ENCODE measurements at places on chromosomes 3 and 15.

GRCh38 chr3:194727435-194728128 is 41.9 kb downstream of the FAM43A start:
- no peak for DNase-seq

- DNase-seq = no peak
Measured at GRCh38 chr3:50112462-50112861, 23.7 kb downstream of the RBM5 start.

DNA sequence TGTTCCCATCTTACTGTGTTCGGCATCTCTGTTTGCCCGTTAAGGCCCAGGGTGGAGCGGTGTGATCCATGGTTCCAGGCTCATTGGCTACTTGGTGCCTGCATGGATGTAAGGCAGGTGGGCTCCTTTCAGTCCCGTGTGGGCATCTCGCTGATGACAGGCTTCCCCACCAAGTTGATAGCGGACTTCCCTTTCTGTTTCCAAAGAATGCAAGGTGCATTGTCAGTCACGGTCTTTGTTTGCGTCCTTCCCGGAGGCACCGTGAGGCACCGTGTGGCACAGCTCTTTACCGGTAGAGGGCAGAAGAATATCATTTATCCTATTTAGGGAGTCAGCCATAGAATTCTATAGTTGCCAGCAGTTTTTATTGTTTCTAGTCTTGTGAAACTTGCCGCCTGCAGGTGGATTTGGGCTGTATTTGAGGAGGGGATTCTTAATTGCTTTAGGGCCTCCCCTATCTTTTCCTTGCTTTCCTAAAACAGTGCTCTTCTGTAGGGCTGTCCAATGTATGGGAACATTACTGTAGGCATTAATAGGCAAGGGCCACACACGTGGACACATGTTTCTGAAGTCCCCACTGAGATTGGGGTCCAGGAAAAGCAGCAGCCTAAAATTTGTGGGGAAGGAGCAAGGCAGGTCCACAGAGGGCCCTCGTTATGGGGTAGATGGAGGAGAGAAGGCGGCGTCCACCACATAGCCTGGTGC is 244.1 kb downstream of the SLCO3A1 start:
- no peak for DNase-seq

DNA sequence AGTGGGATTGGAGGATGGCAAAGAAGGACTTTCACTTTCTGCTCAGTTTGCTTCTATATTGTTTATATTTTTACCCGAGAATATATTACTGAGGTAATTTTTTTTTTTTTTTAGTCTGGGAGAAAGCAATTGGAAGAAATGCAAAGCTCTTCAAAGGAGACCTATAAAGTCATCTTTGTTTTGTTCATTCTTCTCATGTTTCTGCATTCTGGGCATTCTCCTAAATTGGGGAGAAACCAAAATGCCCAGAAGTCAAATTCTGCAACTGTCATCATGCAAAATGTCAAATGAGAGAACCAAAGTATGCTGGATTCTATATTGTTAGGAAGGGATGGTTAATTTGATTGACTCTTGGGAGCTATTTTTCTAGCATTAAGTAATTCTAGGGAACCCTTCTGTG is 168.3 kb upstream of the TSC22D2 start:
- DNase-seq = no peak

DNA sequence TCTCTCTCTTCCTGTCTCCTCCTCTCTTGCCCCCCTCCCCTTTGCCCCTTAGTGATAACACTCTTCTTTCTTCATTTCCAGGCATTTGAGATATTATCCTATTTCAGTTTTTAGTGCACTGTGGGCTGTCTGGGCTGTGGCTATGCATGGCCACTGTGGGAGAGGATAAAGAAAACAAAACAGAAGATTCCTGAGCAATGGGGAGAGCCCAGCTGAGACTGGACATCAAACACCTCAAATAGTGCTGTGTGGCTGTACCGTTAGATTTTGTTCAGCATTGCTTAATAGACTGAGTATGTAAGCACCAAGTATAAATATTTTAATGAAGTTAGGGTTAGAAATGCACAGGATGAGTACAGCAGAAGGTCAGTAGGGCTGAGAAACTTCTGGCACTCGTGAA is 7.9 kb upstream of the GBE1 start:
- no peak for DNase-seq

GRCh38 chr3:66706890-66707289 is 206.1 kb upstream of the LRIG1 start:
- DNase-seq = no peak

GRCh38 chr15:83262594-83263315 is 21.7 kb downstream of the BNC1 start:
- no peak for DNase-seq

DNA sequence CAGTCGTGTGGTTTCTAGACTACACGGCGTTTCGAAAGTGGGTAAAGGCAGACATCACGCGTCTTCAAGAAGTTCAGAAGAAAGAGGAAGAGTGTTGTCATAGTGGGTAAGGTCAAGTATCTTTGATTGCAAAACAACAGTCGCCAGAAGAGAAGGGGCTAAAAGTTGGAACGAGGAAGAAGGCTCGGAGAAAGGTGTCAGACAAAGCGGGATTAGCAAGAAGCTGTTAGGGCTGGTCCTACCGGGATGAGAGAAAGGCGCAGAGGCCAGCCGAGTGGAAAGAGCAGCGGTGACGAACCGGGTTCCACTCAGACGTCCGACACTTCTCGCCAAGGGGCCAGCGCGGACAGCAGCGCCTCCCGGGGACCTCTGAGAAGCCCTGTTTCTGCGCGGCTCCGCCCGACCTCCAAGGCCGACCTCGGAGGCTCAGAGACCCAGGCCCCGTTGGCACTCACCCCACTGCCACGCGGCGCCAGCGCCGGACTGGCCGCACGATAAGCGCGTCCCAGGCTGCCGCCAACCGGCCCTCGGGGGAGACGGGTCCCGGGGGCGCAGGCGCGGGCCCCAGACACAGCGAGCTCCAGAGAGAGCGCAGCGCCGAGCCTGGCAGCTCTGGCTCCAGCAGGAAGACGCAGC is 436 bp downstream of the ADPGK start:
- DNase-seq = no peak

GRCh38 chr15:82314769-82315518 is 34.3 kb downstream of the GOLGA6L10 start:
- no peak for DNase-seq

- no peak for DNase-seq
Measured at GRCh38 chr3:150653110-150653561, 50.0 kb downstream of the SELENOT start.

GRCh38 chr3:11953778-11954177 is 50.4 kb upstream of the SYN2 start:
- DNase-seq = no peak

GRCh38 chr3:111285694-111286093 is 214.1 kb downstream of the NECTIN3 start:
- DNase-seq = peak; percentile 8

GRCh38 chr15:67042551-67043142 is 22.8 kb upstream of the SMAD3 start:
- DNase-seq = no peak

DNA sequence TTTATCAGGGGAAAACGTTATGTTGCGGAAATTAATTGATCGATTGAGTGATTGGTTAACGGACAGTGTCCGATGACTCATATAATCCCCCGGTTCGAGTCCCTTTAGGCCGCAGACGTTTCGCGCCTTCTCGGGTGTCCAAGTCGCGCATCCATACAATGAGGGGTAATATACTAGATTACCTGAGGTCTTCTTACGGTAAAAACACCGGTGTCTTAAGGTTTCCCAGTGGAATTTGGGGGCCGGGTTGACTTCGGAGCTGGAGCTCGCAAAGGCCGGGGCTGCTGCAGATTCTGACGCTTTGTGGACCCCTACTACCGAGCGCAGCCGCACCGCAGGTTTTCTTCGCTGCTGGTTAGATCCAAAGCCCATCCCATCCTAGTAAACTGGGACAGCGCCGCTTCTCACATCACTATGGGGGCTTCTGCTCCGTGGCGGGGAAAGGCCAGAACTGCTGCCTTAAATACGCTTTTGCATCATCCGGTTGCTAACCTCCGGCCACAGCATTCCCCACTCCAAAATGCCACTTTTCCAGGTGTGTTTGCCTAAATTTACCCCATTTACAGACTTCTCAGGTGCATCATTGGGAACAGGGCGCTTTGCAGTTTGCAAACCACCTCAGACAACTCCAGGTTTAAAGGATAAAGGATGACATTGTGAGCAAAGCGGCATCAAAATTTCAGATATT is 858 bp upstream of the SACM1L start:
- peak; percentile 61 for DNase-seq
